ENCODE measurements at places on chromosomes 7 and 10.

- no peak for DNase-seq
These were observed 654 bp upstream of the SLF2 start for GRCh38 chr10:100912013-100912604.

GRCh38 chr10:17523917-17524316, 69.5 kb upstream of the ST8SIA6 start:
- no peak for DNase-seq

DNA sequence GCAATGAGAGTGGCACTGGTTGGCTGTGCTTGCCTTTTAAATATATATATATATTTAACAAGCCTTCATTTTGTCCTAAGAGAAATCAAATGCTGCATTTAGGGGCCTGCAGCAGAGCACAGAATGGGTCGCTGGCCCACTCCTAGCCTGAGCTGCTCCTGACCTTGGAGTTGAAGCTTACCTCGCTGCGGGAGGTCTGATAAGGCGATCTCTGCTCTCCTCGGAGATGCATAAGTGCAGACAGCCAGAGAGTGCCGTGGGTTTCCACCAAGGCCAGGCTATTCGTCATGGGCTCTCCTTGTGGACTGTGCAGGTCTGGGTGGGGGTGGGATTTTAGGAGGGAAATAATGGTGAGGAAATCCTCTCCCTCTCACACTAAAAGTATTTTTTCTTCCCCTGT, 99.5 kb upstream of the IKZF1 start:
- no peak for DNase-seq

GRCh38 chr7:136359333-136359903, 382.3 kb upstream of the MTPN start:
- no peak for DNase-seq

DNA sequence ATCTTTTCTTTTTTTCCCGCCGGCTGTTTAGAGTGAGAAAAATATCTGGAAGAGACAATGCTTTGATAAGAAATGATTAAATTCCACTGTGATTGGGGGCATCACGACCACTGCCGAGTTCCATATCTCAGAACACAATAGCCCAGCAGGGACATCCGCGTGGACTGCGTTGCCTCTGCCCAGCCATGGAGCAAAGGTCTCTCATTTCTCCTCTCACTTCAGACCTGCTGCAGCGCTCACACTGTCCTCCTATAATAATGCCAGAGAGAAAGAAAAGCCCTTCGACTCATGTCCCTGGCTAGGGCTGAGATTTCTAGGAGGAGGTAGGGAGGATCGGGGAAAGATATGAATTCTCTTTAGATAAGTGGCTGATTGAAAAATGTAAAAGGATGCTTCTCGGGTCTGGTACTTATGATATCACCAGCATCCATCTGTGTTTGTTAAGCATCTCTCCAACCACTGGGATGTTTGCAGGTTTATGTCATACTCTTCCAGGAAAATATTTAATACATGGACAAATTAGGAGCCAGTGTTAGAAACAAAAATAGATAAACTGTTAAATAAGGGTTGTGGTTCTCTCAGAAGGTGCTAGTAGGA, 472.9 kb upstream of the AKR1E2 start:
- no peak for DNase-seq

DNA sequence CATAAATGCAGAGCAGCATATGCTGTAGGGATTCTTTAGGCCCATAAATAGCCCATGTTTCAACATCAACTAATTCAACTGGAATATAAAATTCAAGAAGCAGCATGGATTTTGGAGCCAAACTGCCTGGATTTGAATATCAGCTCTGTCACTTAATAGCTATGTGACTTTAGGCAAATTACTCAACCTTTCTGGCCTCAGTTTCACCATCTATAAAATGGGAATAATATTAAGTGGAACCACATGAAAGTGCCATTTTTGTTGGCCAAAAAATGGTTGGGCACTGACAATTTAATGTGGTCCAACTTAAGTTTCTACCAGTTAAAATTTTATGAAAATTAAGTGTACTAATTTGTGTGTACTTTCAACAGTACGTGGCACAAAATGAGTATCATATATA, 98.1 kb downstream of the GSAP start:
- no peak for DNase-seq

GRCh38 chr7:23283086-23283485, 16.1 kb upstream of the MALSU1 start:
- no peak for DNase-seq

DNA sequence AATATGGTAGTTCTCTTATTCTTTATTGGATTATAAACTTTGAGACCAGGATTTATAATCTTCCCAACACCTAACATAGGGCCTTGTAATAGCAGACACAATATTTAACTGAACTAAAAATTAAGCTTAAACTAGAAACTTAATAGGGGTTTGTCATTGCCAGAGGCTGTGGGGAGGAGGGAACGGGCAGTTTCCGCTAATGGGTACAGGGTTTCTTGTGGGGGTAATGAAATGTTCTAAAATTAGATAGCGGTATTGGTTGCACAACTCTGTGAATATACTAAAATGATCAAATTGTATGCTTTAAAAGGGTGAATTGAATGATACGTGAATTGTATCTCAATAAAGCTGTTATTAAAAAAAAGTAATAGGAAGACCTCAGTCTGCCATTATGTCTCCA, 45.4 kb downstream of the NT5C2 start:
- DNase-seq: no peak

GRCh38 chr7:34070511-34071323, 165.4 kb downstream of the BMPER start:
- no peak for DNase-seq

DNA sequence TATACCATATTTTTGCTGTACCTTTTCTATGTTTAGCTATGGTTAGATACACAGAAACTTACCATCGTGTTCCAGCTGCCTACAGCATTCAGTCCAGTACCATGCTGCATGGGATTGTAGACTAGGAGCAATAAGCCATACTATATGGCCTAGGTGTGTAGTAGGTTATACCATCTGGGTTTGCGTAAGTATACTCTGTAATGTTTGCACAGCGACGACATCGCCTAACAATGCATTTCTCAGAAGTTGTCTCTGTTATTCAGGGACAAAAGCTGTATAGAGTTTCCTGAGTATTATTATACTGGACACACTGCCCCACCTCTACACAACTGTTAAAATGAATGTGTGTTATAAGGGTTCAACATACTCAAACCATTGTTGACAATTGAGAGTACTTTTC, 93.8 kb upstream of the MKI67 start:
- DNase-seq: no peak

- DNase-seq: peak; percentile 90
These were observed 23.6 kb downstream of the DDIT4 start for GRCh38 chr10:72297281-72297804.

DNA sequence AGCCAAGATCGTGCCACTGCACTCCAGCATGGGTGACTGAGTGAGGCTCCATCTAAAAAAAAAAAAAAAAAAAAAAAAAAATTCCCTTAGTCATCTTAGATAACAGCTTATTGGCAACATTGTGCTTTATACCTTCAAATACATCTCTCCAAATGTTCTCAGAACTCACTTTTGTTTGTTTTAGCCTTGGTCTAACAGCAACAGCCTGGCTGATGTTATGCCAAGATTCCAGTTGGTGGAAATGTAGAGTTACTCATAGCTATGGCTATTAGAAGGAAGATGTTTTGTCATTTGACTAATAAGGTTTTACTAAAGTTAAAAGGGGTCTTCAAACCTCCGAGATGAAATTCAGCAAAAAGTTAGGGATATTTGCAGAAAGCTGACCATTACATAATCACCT, 481.4 kb downstream of the NEBL start:
- DNase-seq: no peak

DNA sequence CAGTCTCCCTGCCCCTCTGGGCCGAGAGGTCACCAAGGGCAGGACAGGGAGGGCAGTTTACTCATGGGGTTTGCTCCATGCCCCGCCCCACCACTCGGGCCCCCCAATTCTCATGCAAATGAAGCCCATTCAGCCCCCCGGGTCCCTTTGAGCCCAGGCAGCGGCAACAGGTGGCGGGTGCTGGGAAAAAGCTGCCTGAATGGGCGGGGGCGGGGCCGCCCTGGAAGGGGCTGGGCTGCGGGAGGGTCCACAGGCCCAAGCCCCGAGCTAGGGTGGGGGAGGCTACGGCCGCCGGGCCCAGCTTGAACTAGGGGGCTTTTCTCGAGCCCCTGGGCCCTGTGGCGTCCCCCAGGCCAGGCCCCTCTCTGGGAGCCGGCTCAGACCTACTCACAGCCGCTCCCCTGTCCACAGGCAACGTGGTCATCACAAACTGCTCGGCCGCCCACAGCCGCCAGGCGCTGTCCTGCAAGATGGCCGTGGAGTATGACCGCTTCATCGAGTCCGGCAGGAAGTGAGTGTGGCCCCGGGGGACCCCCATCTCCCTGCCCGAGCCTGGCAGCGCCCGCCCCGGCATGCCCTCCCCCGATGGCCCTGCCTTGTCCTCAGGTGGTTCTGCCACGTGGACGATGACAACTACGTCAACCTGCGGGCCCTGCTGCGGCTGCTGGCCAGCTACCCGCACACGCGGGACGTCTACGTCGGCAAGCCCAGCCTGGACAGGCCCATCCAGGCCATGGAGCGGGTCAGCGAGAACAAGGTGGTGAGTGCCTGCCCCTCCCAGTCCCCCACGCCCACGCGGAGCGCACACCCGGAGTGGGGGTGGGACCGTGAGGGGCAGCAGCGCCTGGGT, 5.5 kb downstream of the LFNG start:
- DNase-seq: no peak

- DNase-seq: no peak
These were observed 45.3 kb upstream of the ANKRD1 start for GRCh38 chr10:90966146-90966545.

- no peak for DNase-seq
These were observed 131.4 kb downstream of the GPAM start for GRCh38 chr10:112052166-112052565.

GRCh38 chr10:61323726-61324125, 129.5 kb downstream of the TMEM26 start:
- no peak for DNase-seq

DNA sequence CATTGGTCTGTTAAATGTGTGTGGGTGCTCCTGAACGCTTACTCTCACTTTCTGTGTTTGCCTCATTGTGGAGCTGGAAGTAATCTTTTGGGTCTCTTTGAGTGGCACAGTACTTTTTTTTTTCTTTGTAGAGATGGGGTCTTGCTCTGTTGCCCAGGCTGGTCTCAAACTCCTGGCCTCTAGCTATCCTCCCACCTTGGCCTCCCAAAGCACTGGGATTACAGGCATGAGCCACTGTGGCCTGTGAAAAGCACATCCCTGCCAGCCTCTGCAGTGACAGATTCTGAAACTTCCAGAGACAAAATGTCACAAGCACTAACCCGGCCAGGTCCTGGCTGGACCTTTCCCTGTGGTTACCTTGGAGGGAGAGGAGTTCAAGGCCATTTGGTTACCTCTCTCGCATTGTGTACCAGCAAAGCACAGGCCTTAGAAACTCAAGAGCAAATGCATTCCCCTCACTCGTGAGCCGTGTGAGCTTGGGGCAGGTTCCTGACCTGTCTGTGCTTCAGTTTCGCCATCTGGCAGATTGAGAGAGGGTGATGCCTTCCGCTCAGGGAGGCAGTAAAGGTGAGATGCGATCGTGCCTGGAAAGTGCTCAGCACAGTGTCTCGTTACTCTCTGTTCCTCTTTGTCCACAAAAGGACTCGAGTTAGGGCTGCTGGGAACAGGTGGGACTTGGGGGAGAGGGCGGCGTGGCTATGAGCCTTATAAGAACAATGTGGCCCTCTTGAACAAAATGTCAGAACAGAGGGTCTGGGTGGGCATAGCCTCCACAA, 72.6 kb upstream of the SEPHS1 start:
- no peak for DNase-seq

GRCh38 chr7:116162992-116163391, 47.3 kb upstream of the TES start:
- DNase-seq: no peak

GRCh38 chr10:69655124-69655867, 25.2 kb downstream of the FAM241B start:
- no peak for DNase-seq

GRCh38 chr10:112956631-112957350, 6.7 kb downstream of the TCF7L2 start:
- no peak for DNase-seq

Measured in stimulated activated CD4-positive, alpha-beta T cell treated with anti-CD3 and anti-CD28 coated beads, Interleukin-12 subunit alpha, Interleukin-12 subunit beta, amount 100 ng/mL, for 4 hours (primary cell).